ENCODE measurements at places on chromosomes 5 and 9. TPM values are rescaled to one million over a fixed set of nuclear protein-coding genes. Genes with fewer than 3 reads are reported as not detected.

The MCIDAS gene
- not detected for total RNA-seq

GRCh38 chr9:77531400-77531799 lies 116.7 kb downstream of the GNA14 start:
- DNase-seq = no peak

DNA sequence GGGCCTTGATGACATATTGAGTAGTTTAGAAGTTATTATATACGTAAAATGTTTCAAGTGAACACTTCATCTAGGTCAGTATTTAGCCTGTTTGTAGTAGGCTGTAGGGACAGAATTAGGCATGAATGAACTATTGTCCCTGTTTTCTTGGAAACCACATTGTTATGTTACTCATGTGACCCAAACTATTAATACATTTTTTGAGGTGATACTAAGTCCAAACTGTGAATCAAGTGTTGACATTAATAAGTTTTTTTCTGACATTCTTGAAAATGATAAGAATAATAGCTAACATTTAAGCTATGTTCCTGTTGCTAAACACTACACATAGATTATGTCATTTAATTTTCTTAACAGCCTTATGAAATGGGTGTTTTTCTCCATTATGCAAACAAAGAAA lies 1642.7 kb upstream of the WWC1 start:
- no peak for DNase-seq

DNA sequence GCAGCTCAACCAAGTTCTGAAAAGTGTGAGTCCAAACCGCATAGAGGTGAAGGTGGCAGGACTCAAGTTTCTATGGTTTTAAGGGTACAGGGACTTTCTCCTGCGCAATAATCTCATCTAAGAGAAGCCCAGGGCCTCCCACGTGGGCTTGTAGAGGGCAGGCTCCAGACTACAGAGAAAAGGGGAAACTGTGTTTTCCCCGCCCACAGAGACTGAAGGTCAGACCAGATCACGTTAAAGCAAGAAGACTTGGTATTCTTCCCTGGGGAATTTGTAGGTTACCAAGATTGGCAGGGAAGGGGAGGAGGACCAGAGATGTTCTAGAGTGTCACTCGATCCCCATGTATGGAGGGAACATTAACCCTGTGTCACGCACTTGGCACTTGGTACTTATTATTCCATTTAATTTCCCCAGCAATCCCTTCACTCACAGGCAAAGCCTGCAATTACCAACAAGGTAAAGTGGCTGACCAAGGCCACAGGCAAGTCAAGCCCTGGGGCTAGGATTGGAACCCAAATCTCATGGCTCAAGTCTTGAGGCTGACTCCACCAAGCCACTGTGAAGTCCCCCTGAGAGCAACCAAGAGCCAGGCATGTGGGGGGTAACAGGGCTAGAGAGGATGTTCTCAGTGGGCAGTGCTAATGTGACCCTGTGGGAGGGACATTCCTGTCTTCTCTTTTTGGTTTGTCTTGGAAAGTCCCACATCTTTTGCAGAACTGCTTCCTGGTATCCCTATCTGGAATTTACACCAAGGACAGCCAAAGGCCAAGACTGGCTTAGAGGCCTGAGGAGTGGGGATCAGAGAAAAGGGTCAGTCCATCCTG lies 18.3 kb upstream of the NEK6 start:
- no peak for DNase-seq

The SLC1A1 gene
- 0.11 TPM for total RNA-seq

GRCh38 chr5:176680226-176680563 lies 32.9 kb downstream of the TSPAN17 start:
- DNase-seq = no peak

- DNase-seq = no peak
Measured at GRCh38 chr5:163303718-163304117, 133.7 kb upstream of the CCNG1 start.

- no peak for DNase-seq
Measured at GRCh38 chr5:176369934-176370711, 4.8 kb downstream of the ARL10 start.

The HAVCR1 gene
- 1.5 TPM for total RNA-seq

GRCh38 chr5:61948151-61948550 lies 357.9 kb upstream of the KIF2A start:
- DNase-seq = no peak

The AK8 gene
- not detected for total RNA-seq

GRCh38 chr9:107246259-107247254 lies 36.5 kb upstream of the RAD23B start:
- DNase-seq = peak; percentile 6

DNA sequence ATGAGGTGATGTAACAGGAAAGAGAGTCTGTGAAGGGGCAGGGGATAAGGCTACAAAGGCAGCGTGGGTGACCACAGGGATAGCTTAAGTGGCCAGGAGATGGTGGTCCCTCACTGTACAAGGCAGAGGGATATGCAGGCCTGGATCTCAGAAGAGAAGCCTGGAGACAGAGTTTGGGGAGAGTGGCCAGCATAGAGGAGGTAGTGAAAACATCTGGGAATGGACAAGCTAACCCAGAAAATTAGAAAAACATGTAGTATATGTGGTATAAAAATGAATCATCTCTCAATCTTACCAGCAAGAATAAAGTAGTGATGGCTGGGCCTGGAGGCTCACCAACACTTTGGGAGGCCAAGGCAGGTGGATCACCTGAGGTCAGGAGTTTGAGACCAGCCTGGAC lies 349.2 kb upstream of the KLF4 start:
- no peak for DNase-seq

DNA sequence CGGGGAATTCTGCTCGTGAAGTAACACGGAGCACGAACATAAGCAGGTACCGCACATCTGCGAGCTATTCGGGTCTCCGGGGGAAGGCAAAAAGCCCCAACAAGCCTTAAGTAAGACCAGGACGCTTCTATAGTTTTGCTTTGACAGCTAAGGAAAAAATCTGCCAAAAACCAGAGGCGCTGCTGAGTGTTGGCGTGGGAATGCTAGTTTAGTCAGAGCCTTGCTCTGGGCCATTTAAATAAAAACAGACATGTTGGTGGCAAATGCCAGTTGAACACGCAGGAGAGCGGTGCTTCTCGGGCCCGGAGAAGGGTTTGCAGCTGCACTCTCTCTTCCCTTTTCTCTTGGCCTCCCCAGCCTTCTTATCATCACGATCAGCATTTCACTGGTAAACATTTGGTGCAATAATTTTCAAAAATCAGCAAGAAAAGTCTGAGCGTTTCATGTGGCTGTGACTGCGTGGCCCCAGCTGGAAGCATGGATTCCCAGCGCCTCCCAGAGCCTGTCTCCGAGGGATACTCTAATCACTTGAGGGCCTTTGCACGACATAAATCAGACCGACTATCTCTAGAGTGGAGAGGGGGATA lies 6.4 kb upstream of the NOTCH1 start:
- DNase-seq = no peak

The OLFML2A gene
- total RNA-seq = not detected

The CATSPER3 gene
- not detected for total RNA-seq

DNA sequence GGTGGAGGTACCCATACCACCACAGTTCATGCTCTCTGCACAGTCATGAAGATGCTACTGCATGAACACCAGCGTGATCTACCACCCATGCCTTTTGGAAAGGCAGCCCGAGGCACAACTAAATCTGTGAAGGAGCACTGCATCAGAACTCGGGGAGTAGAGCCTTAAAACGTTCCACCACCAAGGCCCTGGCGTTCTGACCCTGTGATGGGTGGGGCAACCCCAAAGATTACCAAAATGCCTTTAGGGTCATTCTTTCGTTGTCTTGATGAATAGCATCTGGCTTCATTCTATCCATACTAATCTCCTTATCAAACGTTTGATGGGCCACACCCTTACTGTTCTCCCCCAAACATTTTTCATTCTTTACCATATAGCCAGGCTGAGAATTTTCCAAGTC lies 97.9 kb downstream of the ADAMTS6 start:
- DNase-seq = no peak

DNA sequence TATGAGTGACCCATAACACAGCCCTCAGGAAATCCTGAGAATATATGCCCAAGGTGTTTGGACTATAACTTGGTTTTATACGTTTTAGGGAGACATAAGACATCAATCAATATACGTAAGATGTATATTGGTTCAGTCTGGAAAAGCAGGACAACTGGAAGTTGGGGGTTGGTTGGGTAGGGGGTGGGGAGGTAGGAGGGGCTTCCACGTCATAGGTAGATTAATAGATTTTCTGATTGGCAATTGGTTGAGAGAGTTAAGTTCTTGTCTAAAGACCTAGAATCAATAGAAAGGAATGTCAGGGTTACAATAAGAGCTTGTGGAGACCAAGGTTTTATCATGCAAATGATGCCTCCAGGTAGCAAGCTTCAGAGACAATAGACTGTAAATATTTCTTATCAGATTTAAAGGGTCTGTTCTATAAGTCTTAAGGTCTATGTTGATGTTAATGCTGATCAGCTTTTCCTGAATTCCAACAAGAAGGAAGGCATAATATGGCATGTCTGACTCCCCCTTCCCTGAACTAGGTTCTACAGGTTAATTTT lies 2267.7 kb upstream of the ACO1 start:
- no peak for DNase-seq

The SNCAIP gene
- not detected for total RNA-seq

- DNase-seq = no peak
Measured at GRCh38 chr9:127980060-127980705, 606 bp downstream of the EEIG1 start.

The KCTD16 gene
- total RNA-seq = not detected

The GAPT gene
- total RNA-seq = not detected

DNA sequence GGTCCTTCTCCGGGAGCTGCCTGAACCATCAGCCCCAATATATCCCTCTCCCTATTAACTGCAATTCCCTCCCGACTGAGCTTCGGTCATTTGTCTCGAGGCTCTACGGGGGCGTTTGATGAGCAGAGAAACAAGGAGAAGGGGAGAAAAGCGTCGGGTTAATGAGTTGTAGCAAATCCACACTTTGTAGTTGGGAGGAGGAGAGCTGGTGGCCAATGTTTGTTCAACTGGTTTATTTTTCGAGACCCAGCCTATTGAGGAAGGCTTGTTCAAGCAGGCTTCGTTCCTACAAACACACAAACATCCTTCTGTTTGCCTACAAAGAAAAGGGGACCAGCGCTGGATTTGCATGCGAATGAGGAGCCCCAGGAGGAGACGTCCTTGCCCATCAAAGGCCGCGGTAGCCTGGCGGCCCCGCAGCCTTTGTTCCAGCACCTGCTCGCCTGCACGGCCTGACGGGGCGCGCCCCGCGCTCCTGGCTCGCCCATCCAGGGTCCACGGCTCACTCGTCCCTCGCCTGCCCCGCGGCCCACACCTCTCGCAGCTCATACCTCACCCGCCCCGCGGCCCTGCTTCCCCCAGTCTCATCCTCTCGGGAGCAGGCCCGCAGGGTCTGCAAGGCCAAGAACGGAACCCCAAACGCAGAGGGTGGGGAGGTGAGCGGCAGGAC lies 4.6 kb downstream of the FOXD1 start:
- DNase-seq = no peak

The DNAJC21 gene
- total RNA-seq = 50.4 TPM

The WHRN gene
- total RNA-seq = 20.5 TPM

DNA sequence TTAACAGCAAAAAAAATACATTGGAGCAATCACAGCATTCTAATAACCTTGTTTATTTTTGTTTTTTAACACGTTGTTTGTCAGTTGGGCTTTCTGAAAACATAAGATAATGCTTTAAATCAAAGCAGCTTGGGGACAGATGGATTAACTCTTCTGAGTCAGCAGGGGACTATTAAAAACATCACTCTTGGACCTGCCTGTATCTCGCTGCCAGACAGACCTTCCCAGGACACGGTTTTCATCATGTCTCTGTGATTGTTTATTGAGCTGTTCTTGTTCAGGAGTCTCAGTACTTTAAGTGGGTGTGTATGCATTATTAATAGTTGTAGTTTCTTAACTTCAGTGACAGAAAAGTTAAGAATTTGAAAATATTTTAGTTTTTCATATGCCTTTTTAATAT lies 173.2 kb downstream of the SH3GL2 start:
- no peak for DNase-seq

GRCh38 chr9:8408575-8409190 lies 609.1 kb upstream of the DMAC1 start:
- DNase-seq = no peak

DNA sequence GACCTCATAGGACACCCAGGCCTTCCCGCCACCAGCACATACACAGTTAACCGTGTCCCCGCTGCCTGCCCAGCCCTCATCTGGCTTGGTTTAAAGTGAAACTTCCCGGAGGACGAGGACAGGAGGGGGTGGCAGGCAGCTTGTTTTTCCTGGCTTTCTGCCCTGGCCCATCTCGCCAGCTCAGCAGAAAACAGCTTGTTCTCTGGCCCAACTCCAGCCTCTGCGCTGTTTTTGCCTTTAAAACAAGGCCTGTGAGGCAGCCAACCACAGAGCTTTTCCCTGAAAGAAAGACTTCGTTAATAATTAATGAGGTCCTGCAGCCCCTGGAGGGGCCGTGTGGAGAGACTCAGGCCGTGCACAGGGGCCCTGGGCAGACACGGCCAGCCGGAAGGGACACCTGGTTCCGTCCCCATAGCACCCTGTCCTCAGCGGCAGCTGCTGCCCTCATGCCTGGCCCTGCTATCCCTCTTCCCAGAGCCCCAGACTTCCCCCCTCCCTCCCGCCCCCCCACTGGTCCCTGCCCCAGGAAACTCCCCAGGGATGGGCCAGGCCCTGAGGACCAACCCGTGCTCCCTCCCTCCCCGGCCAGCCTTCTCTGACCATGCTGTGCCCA lies 108.7 kb downstream of the RXRA start:
- no peak for DNase-seq

GRCh38 chr5:168654211-168654721 lies 75.1 kb upstream of the PANK3 start:
- no peak for DNase-seq

DNA sequence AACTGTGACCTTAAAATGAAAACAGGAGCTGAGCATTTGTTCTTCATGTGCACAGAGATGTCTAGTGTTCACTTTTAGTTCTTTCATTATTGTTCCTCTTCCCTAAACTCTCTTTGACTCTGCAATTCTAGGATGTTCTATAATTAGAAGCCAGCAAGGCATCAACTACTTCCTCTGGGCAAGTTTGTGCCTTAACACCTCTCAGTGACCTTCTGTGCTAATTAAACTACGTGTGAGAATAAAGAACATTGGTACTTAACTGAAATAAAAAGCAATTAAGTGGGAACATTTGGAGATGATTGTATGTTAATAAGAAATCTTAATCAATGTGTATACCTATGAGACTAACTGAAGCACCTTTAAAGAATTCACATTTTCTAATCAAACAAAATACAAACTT lies 242.8 kb downstream of the RASEF start:
- DNase-seq = no peak

GRCh38 chr5:172486451-172486850 lies 32.1 kb upstream of the SH3PXD2B start:
- no peak for DNase-seq

GRCh38 chr5:5065472-5065871 lies 74.7 kb upstream of the ADAMTS16 start:
- no peak for DNase-seq

DNA sequence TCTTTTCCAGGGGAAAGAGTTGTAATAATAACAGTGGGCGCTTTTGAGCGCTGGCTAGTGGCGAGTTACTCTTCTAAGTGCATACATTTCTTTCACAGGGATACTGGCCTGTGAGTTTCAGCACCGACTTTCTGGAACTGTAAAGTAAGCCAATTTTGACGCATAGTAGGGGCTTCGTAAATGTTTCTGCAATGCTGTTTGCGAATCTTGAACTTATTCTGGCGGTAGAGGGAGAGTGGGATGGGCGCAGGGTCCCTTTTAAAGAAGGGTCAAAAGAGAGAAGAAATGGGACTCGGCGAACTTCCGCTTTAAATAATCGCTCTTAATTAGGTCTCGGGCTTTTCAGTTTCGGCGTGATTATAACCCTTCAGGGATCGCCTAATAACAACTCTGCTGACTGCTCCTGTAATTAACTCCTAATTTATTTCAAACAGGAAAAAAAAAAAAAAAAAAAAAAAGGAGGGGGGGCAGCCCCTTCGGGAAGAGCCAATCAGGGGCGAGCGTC lies 351 bp upstream of the MSX2 start:
- no peak for DNase-seq
